Vein endothelial cell (primary cell): ENCODE measurements at places on chromosomes 5 and 9. TPM values are rescaled to one million over a fixed set of nuclear protein-coding genes. Genes with fewer than 3 reads are reported as not detected.

Gene GALT
- total RNA-seq = 32.3 and 40.2 TPM in 2 replicates

Gene GRIA1
- total RNA-seq = 0.33 TPM in 1 of 2 replicates, not detected in the other

Gene AFAP1L1
- total RNA-seq = 98.3 and 130 TPM in 2 replicates

Gene NCS1
- 42.4 and 45.1 TPM in 2 replicates for total RNA-seq

Gene NAIF1
- 7.5 and 9.3 TPM in 2 replicates for total RNA-seq

Gene ADCY2
- total RNA-seq = not detected in 2 replicates

Gene ZFP37
- total RNA-seq = 1.1 and 1.3 TPM in 2 replicates

Gene DNAJC21
- 17.0 and 26.6 TPM in 2 replicates for total RNA-seq

Gene ENTREP1
- total RNA-seq = 6.1 and 9.8 TPM in 2 replicates

Gene ZFP62
- total RNA-seq = 14.4 and 19.5 TPM in 2 replicates

Gene ADGRD2
- total RNA-seq = not detected in 2 replicates

Gene RAB24
- total RNA-seq = 11.1 and 15.0 TPM in 2 replicates

Gene F12
- total RNA-seq = 0.57 and 1.6 TPM in 2 replicates

Gene RNF208
- total RNA-seq = 0.19 and 0.65 TPM in 2 replicates

Gene PTGES2
- 71.2 and 71.5 TPM in 2 replicates for total RNA-seq

Gene SPOCK1
- total RNA-seq = 85.6 and 135 TPM in 2 replicates
